ENCODE measurements at places on chromosomes 13 and 19.

GRCh38 chr13:42760951-42761350, 20.4 kb upstream of the FAM216B start:
- DNase-seq = no peak

DNA sequence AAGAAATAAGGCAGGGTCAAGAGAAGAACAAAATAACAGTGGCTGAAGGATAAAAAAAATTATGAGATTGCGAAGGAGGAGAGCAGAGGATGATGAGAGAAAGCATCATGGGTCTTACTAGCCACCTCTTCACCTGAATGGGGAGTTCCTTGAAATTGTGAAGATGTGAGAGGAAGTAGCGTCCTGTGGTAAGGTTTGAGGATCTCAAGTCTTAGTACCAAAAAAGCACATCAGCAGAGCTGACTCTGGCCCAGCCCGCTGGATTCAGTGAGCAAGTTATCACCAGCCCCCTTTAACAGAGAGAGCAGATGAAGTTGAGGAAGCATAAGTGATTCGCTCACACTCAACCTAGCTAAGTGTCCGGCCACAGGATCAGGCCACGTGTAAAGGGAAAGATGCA, 61.8 kb downstream of the RXFP2 start:
- no peak for DNase-seq

GRCh38 chr13:102141625-102142472, 260.0 kb downstream of the FGF14 start:
- DNase-seq = no peak

- DNase-seq = no peak
Observed at GRCh38 chr13:110109910-110110309, 197.0 kb downstream of the COL4A1 start.

GRCh38 chr19:53908935-53909415, at the start of gene CACNG7:
Gene CACNG7 (plus strand): TSS chr19:53909278. CDS start chr19:53912832, 3,554 bp downstream.
- no peak for DNase-seq

- no peak for DNase-seq
Observed at GRCh38 chr19:10430505-10431253, 10.3 kb downstream of the PDE4A start.

GRCh38 chr13:50627111-50627510, 216.4 kb downstream of the DLEU7 start:
- DNase-seq = no peak

DNA sequence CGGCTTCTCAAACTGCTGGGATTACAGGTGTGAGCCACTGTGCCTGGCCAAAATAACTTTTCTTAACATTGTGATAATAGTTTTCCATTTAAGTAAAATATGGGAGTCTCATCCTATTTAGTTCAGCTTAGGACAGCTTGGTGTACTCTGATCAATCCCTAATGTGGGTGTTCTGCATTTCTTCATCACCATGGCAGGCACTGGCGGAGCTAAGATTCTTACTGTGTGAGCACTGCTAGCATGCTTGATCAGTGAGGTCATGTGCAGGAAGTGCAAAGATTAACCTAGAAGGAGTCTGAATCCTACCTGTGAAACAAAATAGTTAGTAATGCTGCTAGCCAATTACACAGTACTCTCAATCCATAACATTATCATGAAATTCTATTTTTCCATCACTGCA, 1684.2 kb upstream of the SLC10A2 start:
- no peak for DNase-seq

GRCh38 chr19:49779731-49780555, 13.1 kb downstream of the AP2A1 start:
- no peak for DNase-seq

- DNase-seq = no peak
Observed at GRCh38 chr13:49097374-49097773, 121.7 kb downstream of the FNDC3A start.

GRCh38 chr19:10747674-10748073, 29.8 kb downstream of the DNM2 start:
- no peak for DNase-seq

- no peak for DNase-seq
Observed at GRCh38 chr13:35855531-35856019, 275.6 kb downstream of the DCLK1 start.

- no peak for DNase-seq
Observed at GRCh38 chr13:66069570-66069969, 1160.6 kb downstream of the PCDH9 start.

GRCh38 chr19:57171551-57172081, 4.3 kb upstream of the DUXA start:
- no peak for DNase-seq

DNA sequence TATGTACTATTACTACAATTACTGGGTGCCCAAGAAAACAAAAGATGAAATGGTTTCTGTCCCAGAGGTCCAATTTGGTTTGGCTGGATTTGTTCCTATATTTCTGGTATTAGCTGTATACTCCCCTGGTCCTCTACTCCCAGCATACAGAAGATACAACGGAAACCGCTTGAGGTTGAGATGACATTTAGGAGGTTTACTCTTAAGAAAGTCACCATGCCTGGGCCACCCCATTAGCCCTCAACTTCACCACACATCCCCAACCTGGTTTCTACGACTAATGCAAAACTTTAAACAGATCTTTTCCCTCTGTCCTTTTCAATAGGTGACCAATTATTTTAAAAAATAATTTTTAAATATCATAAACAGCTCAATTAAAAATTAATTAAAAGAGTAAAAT, 46.0 kb upstream of the EEF1AKMT1 start:
- no peak for DNase-seq
